ENCODE measurements at places on chromosomes 7 and 10.

GRCh38 chr7:110856704-110857103 lies 234.2 kb upstream of the LRRN3 start:
- no peak for DNase-seq

DNA sequence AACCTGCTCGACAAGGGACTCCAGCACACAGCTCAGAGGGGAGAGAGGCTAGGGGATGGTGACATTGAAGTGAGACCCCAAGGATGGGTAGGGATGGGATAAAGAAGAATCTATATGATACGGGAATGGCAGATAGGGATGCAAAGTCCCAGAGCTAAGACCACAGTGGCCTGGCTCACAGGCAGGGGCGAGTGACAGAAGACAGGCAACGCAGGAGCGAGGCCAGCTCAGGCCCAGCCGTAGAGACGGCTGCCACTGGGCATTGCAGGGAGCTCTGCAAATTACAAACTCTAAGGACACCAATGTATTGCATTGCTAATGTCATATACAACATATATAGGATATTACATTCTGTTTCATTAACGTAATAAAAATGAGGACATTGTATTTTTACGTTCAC lies 131.4 kb downstream of the TCERG1L start:
- DNase-seq: no peak

GRCh38 chr7:107115762-107116540 lies 52.9 kb upstream of the HBP1 start:
- no peak for DNase-seq

DNA sequence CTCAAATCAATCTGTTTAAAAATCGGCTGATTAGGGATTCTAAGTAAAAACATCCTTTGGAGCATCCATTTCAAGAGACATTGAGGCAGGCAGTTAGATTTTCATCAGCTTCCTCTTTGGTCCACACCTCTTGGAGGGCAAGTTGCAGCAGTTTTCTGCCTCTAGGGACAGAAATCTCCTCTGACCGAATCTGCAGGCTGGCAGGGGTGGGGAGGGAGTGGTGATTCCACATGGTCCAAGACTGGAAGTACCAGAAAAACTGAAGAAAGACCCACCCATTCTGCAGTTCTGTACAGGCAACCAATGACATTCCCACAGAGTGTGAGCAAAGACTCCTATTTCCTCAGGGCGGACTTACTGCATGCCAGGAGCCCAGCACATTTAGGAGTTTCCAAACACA lies 29.0 kb downstream of the FGFBP3 start:
- DNase-seq: no peak

DNA sequence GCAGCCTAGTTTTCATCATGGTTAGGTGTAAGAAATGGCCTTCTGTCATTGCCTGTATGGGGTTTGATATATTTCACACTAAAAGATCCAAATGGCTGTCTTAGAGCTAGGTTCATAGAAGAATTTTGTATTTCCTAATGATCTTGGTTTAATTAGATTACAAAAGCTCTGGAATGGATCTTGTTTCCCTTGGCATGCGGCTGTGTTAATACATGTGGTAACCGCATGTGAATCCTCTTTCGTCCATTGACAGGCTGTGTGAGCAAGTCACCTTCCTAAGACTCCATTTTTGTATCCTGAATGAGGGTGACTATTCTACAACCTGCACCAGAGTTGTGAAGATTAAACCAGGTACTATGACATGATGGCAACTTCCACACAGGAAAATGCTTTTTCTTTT lies 12.4 kb upstream of the FZD1 start:
- DNase-seq: no peak

DNA sequence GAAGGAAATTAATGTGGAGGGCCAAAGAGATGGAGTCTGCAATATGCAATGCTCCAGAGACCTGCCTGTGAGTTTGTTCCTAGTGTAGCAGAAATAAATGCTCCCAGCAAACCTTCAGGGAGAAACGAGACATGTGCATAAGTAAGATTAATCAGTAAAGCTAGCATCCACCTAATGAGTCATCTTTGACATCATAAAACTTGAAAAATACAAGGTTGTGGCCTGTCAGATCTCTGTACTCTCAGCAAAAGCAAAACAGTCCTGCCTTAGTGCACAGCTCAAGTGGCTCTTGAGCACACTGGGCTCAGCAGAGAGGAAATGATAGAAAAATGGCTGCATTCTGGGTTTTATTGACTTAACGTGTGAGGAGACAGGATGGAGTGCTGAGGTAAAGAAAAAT lies 32.5 kb upstream of the ERCC6 start:
- DNase-seq: no peak

DNA sequence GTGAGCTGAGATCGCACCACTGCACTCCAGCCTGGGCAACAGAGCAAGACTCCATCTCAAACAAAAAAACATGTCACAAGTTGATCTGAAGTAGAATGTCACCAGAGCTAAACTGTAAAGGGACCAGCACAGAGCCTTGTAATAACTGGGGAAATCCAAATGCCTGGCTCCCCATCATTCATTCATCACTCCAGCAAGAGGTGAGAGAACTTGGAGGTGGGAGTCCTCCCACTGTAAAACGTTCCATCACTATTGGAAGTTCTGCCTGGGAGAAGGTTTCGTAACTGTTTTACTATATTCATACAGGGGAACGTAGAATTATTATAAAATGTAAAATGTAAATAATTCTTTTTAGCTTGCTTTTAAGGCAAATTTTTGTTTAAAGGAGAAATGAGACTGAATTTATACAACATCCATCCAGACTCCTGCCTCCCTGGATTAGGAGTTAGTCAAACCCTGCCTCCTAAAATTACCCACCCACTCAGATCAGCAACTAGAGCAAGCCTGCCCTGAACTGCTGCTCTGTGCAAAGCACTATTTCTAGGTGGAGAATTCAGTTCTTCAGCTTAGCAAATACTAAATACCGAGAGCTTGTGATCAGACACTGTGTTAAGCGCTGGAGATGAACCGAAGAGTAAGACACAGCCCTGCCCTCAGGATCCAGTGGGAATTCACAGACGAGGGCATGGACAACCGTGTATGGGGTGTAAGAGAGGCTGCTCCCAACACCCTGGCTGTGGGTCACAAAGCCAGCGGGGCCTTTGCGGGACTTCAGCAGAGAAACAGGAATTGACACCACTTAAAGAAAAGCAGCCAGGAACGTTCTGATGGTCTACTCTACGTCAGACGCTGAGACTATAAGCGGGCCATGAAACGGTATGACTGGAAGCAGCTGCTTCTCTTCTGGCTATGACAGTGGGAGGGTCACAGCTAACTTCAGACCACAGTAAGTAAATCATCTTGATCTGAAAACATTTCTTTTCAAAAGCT lies 208.3 kb downstream of the ZMYND11 start:
- DNase-seq: no peak

- peak; percentile 46 for DNase-seq
These were observed 515 bp downstream of the FAM149B1 start for GRCh38 chr10:73168465-73168803.

Data from Kasumi-1 (cell line).